ENCODE measurements at places on chromosomes 4 and X. TPM values are rescaled to one million over a fixed set of nuclear protein-coding genes. Genes with fewer than 3 reads are reported as not detected.
A peak's percentile ranks its signal among the peaks of the same experiment; 100 is the strongest.

DNA sequence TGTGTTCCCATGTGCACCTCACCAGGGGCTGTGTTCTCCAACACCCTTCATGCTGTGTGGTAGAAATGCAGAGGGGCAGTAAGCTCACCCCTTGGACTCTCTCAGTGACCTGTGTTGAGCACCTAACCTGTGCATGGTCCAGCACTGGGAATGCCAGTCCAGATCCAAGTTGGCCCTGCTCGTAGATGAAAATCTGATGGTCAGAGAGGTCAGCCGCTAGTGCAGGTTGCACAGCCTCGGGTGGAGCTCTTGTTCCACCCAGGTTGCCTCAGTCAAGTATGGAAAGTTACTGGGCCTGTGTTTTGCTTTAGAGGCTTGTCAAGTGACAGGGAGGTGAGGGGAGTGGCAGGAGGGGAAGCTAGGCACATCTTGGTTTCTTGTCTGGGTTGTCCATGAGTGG, 51.3 kb downstream of the NOP14 start:
- no peak for DNase-seq

DNA sequence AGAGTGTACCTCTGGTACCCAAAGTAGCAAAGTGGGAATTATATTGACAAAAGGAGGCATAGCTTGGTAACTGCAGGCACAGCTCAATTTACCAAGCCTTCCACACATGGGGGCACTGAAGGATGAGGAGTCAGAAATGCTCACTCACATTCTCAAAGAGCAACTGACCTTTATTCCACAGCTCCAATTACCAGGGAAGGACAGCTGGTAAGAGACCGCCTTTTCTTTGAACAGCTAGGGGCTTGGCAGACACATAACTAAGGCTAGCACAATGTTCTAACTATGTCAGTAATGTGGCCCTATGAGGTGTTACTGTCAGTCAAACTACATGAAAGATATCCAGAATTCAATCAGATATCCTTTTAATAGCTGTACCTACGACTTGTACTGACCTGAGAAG, 20.5 kb upstream of the STS start:
- no peak for DNase-seq

STARD8 gene
- 1.5 TPM for total RNA-seq

DNA sequence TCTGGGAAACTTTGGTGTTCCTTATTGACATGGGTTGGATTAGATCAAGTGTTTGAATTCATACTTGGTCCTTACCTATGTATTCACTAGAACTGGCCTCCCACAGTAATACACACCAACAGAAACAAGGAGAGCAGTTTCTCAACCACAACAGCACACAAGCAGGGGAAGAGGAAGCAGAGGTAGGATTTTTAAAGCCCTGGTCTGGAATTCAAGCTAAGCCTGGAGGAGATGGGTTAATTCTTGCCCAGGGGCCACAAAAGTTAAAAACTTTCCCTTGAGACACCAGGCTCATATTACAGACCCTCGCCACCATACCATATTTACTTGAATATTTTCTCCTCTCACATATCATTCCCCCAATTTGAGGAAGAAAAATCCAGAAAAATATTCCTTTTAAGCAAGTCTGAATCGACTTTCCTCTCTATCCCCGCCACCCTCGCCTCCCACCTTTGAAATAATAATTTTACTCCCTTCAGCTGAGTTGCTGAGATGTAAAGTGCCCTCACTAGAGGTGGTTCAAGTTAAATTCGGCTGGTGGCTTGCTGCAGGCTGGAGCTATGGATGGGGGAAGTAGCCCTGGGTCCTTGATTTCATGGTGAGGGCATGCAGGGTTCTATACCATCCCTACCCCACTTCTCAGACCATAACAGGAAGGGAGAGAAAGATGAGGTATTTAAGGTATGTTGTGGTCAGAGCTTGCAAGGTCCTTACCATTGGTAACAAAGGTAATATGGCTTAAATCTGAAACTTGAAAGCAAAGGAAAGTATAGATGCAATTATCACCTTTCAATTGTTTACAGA, 440.2 kb downstream of the INPP4B start:
- peak; percentile 72 for DNase-seq

TMEM255A gene
- total RNA-seq, result 0.44 TPM

DNA sequence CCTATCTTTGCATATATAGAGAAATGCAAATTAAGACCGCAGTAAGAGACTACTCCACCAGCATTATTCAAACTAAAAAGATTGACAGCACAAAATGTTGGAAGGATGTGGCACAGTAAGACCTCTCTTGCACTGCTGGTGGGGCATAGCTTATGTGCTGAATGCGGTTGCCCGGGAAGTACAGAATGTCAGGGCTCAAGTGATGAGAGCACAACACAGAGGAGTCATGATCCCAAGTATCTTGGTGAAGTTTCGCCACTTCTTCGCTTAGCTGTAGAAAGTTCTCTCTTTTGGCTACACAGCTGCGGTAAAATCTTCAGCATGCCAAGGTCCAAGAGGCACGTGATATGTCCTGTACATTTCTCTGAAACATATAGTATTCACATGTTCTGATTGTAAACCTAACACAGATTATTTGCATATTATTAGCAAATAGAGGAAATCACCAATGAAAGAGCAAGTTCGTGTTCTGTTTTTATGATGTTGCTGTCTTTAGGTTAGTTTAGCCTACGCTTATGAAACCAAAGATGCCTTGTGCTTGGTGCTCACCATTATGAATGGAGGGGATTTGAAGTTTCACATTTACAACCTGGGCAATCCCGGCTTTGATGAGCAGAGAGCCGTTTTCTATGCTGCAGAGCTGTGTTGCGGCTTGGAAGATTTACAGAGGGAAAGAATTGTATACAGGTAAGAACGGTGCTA, 55.0 kb downstream of the HTT-AS start:
- no peak for DNase-seq

- DNase-seq, result no peak
Measured at GRCh38 chr4:160265014-160265413, 1162.1 kb downstream of the RAPGEF2 start.

GRCh38 chrX:119251386-119251785, 15.3 kb downstream of the PGRMC1 start:
- no peak for DNase-seq

DNA sequence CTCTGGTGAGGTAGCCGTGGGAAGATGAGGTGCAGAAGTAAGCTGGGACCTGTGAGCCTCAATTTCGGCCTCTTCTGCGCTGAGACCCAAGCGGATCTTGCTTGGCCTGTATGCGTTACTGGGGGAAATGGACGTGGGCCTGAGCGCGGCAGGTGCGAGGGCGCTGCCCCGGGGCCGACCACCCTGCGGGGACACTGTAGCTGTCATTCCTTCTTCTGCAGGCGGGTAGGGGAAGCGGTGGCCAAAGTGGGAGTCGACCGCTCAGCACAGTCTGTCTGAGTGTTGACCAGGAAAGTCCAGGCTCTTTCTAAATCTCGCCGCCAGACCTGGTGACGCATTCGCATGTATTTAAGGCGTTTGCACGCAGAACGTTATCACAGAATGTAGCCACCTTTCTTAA, 3.3 kb upstream of the LRAT start:
- peak; percentile 70 for DNase-seq

DNA sequence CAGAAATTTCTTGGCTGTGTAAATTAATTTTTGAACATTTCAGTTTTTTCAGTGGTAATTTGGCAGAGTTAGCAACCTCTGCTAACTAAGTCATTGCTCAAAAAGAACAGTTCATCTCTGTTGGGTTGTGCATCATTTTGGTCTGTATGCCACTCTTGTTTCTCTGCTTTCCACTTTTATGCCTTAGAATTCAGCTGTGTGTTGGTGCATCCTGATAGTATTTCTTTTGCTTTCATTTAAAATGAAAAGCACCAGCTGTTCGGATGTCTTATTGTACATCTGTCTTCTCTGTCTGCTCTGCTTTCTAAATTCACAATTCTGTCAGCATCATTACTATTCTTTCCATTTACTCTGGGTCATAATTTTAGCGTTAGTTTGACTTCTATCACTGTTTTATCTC, 388.2 kb upstream of the NDST4 start:
- DNase-seq, result no peak

FGA gene
- total RNA-seq, result 3.2 TPM

WAS gene
- 0.84 TPM for total RNA-seq

All from endodermal cell (in vitro differentiated cells).